ENCODE measurements at places on chromosomes 1 and 21. TPM values are rescaled to one million over a fixed set of nuclear protein-coding genes. Genes with fewer than 3 reads are reported as not detected.

NTNG1 gene
- total RNA-seq: 1.6 TPM

VCAM1 gene
- 0.42 TPM for total RNA-seq

HFM1 gene
- 0.10 TPM for total RNA-seq

FAM78B gene
- total RNA-seq: 0.10 TPM

PTGFR gene
- total RNA-seq: under 0.01 TPM

GPR161 gene
- 0.10 TPM for total RNA-seq

SLAMF9 gene
- total RNA-seq: 0.63 TPM

LRRC7 gene
- 1.7 TPM for total RNA-seq

MATN1 gene
- 1.6 TPM for total RNA-seq

SPATA1 gene
- 0.73 TPM for total RNA-seq

LCE3D gene
- total RNA-seq: not detected

RGS1 gene
- 1,368 TPM for total RNA-seq

E2F2 gene
- 2.7 TPM for total RNA-seq

FAAP20 gene
- 11.0 TPM for total RNA-seq

GNAT2 gene
- not detected for total RNA-seq

BMP8A gene
- total RNA-seq: 0.10 TPM

EXTL1 gene
- total RNA-seq: under 0.01 TPM

NEGR1 gene
- total RNA-seq: 0.31 TPM

GABPB2 gene
- total RNA-seq: 22.0 TPM

ANKRD45 gene
- total RNA-seq: 0.10 TPM

HENMT1 gene
- total RNA-seq: 6.3 TPM

ADAM15 gene
- 25.1 TPM for total RNA-seq

TSPEAR gene
- total RNA-seq: not detected

PTGFRN gene
- total RNA-seq: 0.73 TPM

FAM163A gene
- total RNA-seq: 0.21 TPM

FCER1A gene
- 16.5 TPM for total RNA-seq

PIK3R3 gene
- 0.42 TPM for total RNA-seq

VHLL gene
- total RNA-seq: not detected

C4BPB gene
- total RNA-seq: 0.84 TPM

SHISAL2A gene
- 13.1 TPM for total RNA-seq

OLIG2 gene
- total RNA-seq: 0.21 TPM

FMO1 gene
- total RNA-seq: not detected

RGSL1 gene
- total RNA-seq: not detected

ITLN2 gene
- total RNA-seq: not detected

C8B gene
- not detected for total RNA-seq

SH2D5 gene
- not detected for total RNA-seq

OR2L8 gene
- total RNA-seq: 0.31 TPM

RNU1-4 gene
- under 0.01 TPM for total RNA-seq

FCRL5 gene
- 6.6 TPM for total RNA-seq

S100A3 gene
- total RNA-seq: not detected

HHIPL2 gene
- not detected for total RNA-seq

BATF3 gene
- total RNA-seq: 1.4 TPM

DNALI1 gene
- 0.21 TPM for total RNA-seq

GPR37L1 gene
- total RNA-seq: not detected

LCE2C gene
- not detected for total RNA-seq

LAMC2 gene
- total RNA-seq: not detected

LMOD1 gene
- total RNA-seq: not detected

ZNF678 gene
- total RNA-seq: 6.1 TPM

MROH9 gene
- total RNA-seq: under 0.01 TPM

CELA3A gene
- not detected for total RNA-seq

EIF4G3 gene
- total RNA-seq: 23.0 TPM

THEM5 gene
- not detected for total RNA-seq

HSPB7 gene
- not detected for total RNA-seq

TSACC gene
- not detected for total RNA-seq

TNFRSF1B gene
- 210 TPM for total RNA-seq

All from mononuclear cell (primary cell).